ENCODE measurements at places on chromosomes 7 and 10. TPM values are rescaled to one million over a fixed set of nuclear protein-coding genes. Genes with fewer than 3 reads are reported as not detected.

The PTPRN2 gene
- total RNA-seq: 4.9 TPM

DNA sequence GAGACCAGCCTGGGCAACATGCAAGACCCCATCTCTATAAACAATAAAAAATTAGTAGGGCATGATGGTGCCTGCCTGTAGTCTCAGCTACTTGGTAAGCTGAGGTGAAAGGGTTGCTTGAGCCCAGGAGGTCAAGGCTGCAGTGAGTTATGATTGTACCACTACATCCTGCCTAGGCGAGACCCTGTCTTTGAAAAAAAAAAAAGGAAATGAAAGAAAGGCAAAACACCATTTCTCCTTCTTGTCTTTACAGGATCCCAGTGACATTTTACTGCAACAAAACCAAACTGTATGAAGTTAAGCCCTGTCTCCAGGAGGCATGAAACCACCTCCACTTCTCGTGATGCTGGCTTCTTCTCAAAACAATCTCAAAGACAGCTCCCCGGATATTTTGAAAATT is 29.9 kb upstream of the PBLD start:
- no peaks in the 10 kb centered on the region for H3K27me3 ChIP-seq
- H3K4me3 ChIP-seq: no peak overlapping the region
- no peak overlapping the region for H3K27ac ChIP-seq

- H3K4me3 ChIP-seq: no peak overlapping the region
- H3K27ac ChIP-seq: no peak overlapping the region
- H3K36me3 ChIP-seq: no peaks in the 10 kb centered on the region
- no peak for DNase-seq
- peaks cover 5% of the 10 kb centered on the region for H3K4me1 ChIP-seq
- H3K27me3 ChIP-seq: peaks cover 9% of the 10 kb centered on the region
These were observed 40.2 kb upstream of the PROSER2 start for GRCh38 chr10:11782793-11783557.

DNA sequence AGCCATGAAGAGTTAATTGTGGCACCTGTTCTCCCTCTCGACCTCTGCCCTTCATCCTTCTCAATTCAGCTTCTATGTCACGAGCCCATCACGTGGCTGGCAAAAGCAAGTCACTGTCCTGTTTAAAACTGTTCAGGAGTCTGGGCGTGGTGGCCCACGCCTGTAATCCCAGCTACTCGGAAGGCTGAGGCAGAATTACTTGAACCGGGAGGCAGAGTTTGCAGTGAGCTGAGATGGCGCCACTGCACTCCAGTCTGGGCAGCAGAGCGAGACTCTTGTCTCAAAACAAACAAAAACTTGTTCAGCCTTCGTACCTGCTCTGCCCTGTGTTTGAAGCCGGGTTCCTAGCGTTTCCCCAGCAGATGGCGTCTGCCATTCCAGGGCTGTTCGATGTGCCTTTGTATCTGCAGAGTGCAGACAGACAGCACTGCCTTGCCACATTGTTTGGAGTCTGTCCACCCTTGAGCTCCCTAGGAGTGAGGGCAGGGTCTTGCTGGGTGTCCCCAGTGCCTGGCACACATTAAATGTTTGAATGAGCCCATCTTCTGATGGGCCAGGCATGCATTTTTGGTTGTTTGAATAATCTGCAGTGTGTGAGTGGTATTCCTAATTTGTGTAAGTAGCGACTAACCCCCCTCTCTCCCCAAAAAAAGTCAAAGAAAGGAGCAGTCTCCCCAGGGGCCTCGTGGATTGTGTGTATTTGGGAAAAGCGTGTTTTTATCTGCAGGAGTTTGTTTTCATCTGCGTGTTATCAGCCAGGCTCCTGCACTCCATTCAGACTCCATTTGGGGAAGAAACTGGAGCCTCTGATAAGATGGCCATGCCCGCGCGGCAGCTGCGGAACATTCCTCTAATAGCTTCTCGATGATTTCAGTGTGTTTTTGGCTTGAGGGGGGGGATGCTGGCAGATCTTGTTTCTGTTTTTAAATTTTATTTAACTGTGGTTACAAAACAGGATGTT is 61.2 kb downstream of the DNAJB6 start:
- peaks cover 13% of the 10 kb centered on the region for H3K4me1 ChIP-seq
- peak overlapping the region; percentile 28 for H3K27ac ChIP-seq
- no peak for DNase-seq
- no peaks in the 10 kb centered on the region for H3K27me3 ChIP-seq
- H3K36me3 ChIP-seq: peaks cover 11% of the 10 kb centered on the region

Measured in activated naive CD8-positive, alpha-beta T cell treated with anti-CD3 and anti-CD28 coated beads, Interleukin-2, amount 10 ng/mL, durations not matched to agents 7 days and 5 days (primary cell).